ENCODE measurements at places on chromosomes 5 and 9. TPM values are rescaled to one million over a fixed set of nuclear protein-coding genes. Genes with fewer than 3 reads are reported as not detected.

- DNase-seq, result no peak
These were observed 26.1 kb downstream of the HMGCR start for GRCh38 chr5:75363111-75363510.

GABRA1 gene
- total RNA-seq, result not detected

- no peak for DNase-seq
These were observed 421.9 kb upstream of the KCNN2 start for GRCh38 chr5:113939988-113940387.

SLC27A6 gene
- 0.60 TPM for total RNA-seq

GRCh38 chr5:154077696-154078095 is 38.9 kb downstream of the MFAP3 start:
- DNase-seq, result no peak

DNA sequence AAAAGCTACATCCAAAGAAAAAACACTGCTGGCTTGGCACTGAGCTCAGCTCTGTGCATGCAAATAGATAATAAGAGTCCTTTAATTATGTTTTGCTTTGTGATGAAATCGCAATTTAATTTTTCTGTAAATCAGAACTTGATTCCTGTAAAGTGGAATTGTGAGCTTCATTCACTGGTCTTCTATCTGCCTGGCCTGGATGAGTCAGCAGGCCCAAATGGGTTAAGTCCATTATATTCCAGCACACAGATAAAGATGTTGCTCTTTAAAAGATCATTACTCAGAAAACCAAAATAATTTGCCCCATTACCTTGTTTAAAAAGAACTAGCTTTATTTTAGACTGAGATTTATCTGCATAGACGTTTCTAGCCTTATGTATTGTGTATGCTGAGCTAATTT is 90.4 kb downstream of the CARTPT start:
- DNase-seq, result no peak

POU5F2 gene
- total RNA-seq, result 1.0 TPM

ADAMTSL2 gene
- 14.0 TPM for total RNA-seq

STK32A gene
- 11.3 TPM for total RNA-seq

DNA sequence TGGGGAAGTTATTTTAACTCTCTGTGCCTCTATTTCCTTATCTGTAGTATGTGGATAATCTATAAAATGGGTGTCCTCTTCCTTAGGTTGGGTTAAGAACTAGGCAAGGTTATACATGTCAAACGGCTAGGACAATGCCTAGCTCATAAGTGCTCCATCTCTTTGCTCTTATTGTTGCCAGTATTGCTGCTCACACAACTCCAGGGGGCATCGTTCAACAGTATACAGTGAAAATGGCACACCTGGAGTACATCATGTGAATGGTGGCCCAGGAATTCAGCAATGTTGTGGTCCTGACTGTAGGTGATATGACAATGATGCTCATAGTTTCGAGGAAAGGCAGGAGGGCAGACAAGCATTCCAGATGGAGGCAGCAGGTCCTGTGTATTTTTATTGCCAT is 30.1 kb downstream of the SLIT3 start:
- no peak for DNase-seq

ITGA2 gene
- 13.0 TPM for total RNA-seq

TMEFF1 gene
- total RNA-seq, result 0.63 TPM

DNA sequence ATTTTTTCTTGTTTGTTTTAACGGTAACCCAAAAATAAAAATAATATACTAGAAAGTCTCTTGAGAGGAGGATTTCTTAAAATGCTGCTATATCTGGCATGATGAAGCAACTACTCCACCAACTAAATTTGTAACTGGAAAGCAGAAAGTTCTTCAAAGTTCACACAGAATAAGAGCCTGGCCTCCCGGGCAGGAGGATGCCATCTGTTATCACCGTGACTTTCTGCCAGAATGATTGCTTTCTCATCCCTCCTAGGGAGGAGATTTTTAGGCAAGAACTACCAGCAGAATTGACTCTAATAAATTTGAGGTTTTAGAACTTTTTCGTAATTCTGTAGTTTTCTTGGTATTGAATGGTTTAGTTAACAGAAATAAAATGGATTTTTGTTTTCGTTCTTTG is 464.6 kb upstream of the ACTBL2 start:
- DNase-seq, result no peak

PCDHB10 gene
- total RNA-seq, result 2.5 TPM

FGF1 gene
- total RNA-seq, result 0.98 TPM

DNA sequence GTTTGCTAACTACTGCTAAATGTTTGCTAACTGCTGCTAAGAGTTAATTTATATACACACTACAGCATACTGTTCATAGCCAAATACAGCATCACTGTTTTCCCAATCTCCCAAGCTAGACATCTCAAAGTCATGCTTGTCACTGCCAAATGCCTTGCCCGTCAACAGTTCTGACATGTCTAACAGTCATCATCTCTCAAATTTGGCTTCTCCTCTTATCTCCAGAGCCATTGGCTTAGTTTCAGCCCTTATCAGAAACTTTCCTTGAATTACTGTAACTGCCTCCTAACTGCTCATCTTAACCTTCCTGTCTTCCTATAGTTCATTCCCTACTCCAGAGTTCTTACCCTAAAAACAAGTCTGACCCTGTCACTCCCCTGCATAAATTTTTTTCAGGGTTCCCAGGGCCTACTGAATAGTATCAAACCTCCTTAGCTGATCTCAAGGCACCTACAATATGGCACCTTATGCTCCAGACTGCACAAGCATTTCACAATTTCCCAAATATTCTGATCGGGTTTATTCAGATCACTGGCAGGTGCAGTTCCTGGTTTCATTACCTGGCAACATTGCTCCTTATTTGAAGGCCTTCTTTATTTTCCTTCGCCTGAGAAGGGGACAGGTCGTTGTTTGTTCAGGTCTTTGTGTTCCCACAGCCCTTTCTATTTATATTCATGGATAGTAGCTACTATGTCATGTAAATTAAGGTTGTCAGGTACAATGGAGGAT is 55.9 kb upstream of the ANKRD55 start:
- DNase-seq, result no peak

RLN2 gene
- not detected for total RNA-seq

DNA sequence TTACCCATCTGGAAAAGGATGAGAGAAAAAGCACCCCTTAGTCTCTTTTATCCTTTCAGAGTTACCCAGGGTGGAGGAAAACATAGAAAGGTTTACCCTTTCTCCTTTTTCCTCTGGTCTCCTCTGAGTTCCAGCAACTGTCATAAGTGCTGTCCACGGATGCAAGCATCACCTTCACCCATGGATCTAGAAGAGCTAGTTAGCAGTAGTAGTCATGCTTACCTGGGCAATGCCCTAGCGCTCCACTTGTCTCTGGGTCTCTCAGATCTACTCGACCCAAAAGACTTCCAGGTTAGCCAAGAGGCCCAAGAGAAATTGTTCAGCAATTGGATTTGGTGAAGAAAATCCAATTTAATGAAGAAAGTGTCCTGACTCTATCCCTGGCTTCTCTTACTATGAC is 656.2 kb upstream of the PTPRD start:
- no peak for DNase-seq

- no peak for DNase-seq
These were observed 117.9 kb upstream of the KCNN2 start for GRCh38 chr5:114243972-114244317.

TERT gene
- total RNA-seq, result not detected

SAXO1 gene
- 0.03 TPM for total RNA-seq

GRM6 gene
- total RNA-seq, result not detected

TMC1 gene
- total RNA-seq, result not detected

DNA sequence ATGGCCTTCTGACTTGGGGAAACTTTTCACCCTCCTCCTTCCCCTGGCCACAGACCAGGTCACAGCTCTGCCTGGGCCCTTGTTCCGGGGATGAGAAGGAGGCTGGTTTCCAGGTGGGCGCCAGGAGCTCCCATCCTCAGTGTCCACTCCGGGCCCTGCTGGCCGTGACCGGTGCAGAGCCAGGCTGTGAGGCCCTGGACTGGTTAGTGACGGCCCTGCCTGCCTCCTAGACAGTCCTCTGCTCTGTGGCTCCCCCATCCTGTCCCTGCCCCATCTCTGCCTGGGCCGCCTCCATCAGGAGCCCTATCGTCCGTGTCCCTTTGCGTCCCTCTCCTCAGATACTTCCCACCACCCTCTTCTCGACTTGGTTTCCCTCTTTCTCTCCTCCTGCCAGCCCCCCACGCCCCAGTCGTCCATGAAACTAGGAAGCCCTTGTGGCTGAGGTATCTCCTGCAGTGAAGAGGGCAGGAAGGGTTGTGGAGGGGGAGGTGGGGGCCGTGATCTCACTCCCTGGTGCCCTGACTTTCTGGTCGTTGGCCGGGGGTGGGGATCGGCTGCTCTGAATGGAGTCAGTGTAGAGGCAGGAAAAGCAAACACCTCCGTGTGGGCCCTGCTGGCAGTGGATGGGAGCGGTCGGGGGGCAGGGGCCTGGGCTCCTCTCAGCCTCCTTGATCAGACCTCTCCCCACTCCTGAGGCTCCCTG is 15.4 kb upstream of the CERCAM start:
- no peak for DNase-seq

GRCh38 chr9:114035221-114035844 is 42.8 kb downstream of the AMBP start:
- peak; percentile 8 for DNase-seq

TMEM171 gene
- 1.6 TPM for total RNA-seq

YIPF5 gene
- 48.6 TPM for total RNA-seq

DNA sequence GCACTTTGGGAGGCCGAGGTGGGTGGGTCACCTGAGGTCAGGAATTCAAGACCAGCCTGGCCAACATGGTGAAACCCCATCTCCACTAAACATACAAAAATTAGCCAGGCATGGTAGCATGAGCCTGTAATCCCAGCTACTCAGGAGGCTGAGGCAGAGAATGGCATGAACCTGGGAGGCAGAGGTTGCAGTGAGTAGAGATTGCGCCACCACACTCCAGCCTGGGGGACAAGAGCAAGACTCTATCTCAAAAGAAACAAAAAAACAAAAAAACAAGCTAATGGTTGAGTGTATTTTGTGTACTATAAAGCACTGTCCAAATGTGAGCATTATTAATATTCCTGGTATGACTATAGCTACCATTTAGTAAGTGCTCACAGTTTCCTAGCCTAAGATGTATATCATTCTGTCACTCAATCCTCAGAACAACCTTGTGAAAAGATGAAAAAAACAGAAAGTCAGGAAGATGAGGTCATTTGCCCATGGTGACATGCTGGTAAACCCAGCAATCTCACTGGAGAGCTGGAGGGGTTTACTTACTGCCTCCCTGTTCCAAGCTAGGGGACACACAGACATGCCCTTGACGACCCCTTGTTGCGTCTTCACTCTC is 27.7 kb downstream of the ARHGEF37 start:
- DNase-seq, result no peak

MEIKIN gene
- not detected for total RNA-seq

DNA sequence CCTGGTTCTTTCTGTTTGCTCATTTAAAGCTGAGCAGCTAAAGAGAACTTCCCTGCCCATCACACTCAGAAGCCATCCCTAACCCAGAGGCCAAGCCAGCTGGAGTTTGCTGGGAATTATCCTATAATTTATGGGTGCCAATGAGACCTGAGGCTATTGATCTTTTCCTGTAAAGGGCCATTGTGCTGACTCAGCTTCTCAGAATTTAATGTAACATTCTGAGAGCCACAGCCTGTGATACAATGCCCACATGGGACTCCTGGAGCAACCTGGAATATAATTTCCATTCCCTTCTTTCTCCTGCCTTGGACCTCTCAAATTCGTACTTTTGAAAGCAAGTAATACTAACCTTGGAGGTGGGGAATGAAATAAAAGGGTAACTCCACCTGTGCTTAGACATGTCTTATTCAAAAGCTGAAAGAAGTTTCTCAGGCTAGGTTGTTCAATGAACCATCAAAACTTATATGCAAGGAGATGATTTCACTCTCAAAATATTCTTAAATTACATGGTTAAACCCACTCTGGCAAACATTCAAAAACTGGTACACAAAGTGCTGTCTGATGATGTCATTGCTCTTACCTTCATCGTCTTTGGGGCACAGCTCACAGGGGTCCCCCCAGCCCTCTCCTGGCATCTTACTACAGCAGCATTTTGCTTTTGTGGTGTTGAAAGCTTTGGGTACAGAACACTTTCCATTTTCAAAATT is 206.7 kb downstream of the SLC12A2 start:
- no peak for DNase-seq

PCAT7 gene
- total RNA-seq, result 0.17 TPM

THBS4 gene
- 1.5 TPM for total RNA-seq

DNA sequence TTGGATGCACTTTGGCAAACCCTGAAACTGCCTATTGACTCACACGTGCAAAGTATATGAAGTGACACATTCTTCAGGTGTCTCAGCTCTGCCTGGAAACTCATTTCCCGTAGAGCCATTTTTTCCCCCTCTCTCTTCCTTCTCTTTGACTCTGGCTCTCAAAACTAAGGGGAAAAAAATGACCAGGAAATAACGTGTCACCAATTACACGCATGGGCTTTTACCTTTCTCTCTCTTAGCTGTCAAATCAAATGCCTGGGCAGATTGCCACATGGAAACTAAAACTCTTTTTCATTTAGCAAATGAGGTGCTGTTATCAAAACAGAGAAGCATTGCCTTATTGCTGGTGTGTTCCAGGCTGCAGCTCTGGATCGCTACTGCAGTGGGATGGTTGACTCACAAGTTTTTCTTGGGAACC is 18.3 kb upstream of the IFNK start:
- DNase-seq, result no peak

MZB1 gene
- 1.1 TPM for total RNA-seq

MEF2C gene
- total RNA-seq, result 56.9 TPM

DNA sequence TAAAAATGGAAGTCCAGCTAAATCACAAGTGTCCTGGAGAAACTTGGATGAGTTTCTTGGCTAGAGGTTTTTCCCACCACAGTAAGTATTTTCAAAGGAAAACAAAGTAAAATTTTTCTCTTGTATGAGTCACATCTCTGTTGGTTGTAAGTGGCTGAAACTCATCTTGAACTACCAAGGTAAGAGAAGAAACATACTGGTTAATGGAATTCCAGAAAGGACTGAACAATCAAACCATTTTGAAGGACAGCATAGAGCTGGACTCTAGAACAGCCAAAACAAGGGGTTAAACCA is 102.8 kb upstream of the CDKN2B start:
- no peak for DNase-seq

DNA sequence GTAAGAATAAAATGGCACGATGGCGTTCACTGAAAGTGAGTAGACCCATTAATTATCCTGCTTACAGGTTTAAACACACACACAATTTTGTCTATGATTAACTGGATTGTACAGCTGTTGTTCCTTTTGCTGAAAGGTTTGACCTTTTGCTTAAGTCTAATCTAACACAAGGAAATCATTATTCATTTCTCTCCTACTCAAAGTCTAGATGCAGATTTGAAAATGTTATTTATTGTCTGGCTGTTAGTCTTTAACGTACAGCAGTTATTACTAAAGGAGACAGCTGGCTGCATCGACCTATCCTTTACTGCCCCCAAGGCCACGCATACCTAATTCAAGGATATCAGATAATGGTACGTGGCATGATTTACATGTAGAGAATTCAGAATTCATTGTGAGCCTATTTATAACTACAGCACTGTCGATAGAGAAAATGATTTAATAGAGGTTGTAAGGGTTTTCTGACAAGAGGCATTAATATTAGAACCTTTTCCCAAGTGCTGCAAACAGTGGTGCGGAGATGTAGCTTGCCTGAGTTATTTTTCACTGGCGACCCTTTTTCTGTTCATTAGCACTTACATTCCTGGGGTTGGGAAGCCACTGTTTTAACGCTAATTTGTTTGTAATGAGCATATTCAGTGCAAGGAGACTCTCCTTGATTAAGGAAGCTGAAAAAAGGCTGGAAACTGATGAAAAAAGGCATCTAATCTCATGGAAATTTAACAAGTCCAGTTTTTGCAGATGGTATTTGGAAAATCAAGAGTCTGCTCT is 368.4 kb upstream of the GRAMD2B start:
- no peak for DNase-seq

All from mucosa of gallbladder (tissue), 1 donor.